ENCODE measurements at places on chromosomes 6 and 20. TPM values are rescaled to one million over a fixed set of nuclear protein-coding genes. Genes with fewer than 3 reads are reported as not detected.

Gene OSTM1
- total RNA-seq, result 74.8 TPM

Gene TFEB
- 5.3 TPM for total RNA-seq

Gene NOTCH4
- 0.42 TPM for total RNA-seq

Gene BEND3
- 5.5 TPM for total RNA-seq

Gene KCNG1
- 108 TPM for total RNA-seq

Gene MAP3K7
- total RNA-seq, result 40.7 TPM

Gene PLTP
- total RNA-seq, result 17.8 TPM

Gene NINL
- total RNA-seq, result 9.5 TPM

Gene CCDC170
- total RNA-seq, result 0.32 TPM
